ENCODE measurements at places on chromosomes 3 and 15. TPM values are rescaled to one million over a fixed set of nuclear protein-coding genes. Genes with fewer than 3 reads are reported as not detected.

DNA sequence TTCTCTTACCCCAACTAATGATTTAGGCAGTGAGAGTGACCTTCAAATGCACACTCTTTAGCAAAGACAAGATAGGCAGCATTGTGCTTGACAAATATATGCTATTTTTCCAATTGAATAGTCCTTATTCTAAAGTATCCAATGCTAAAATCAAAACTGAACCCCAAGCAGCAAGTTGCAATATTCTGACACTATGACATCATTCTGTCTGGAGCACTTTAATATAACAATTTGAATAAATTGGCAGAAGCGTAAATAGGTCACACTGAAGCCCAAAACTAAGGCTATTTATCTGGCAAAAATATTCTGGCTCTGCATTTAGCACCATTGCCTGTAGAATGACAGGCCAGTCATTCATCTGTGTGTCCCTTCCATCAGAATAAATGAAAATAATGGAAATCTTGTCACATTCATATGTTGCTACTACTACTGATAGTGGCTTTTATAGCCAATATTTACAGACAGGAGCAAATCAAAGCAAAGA is 2.9 kb downstream of the CBLB start:
- no peak for DNase-seq

- no peak for DNase-seq
These were observed 397.9 kb downstream of the EPHB1 start for GRCh38 chr3:135192929-135193328.

DNA sequence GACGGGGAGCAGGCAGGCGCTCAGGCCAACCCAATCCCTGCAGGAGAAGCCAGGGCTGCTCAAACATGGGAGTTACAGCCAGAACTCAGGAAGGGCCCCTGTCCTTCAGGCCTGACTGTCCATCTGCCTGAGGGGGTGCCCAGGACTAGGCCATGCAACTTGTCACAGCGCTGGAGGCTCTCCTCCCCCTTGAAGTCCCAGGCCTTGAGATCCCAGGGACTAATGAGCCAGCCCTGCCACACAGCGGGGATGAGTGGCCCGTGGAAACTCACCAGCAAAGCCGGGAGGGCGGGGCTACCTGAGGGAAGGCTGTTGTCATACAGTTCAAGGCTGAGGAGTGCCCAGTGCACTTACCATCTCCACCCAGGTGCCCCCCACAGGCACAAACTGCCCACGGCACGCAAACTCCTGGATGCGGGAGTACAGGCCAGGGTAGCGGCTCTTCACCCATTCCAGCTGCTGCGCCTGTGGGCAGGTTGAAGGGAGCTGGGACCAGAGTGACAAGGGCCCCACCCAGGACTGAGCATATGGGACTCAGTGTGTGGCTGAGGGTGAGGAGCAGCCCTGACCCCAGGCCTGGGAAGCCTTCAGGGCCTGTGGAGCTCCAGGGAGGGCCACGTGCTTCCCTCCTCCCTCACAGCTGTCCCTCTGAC is 6.3 kb downstream of the MAN2C1 start:
- no peak for DNase-seq

- DNase-seq = no peak
These were observed 504.3 kb upstream of the CNTN3 start for GRCh38 chr3:75118779-75119178.

Gene PLCH1
- not detected for total RNA-seq

All from naive thymus-derived CD8-positive, alpha-beta T cell (primary cell).